ENCODE measurements at places on chromosomes 6 and 20.

DNA sequence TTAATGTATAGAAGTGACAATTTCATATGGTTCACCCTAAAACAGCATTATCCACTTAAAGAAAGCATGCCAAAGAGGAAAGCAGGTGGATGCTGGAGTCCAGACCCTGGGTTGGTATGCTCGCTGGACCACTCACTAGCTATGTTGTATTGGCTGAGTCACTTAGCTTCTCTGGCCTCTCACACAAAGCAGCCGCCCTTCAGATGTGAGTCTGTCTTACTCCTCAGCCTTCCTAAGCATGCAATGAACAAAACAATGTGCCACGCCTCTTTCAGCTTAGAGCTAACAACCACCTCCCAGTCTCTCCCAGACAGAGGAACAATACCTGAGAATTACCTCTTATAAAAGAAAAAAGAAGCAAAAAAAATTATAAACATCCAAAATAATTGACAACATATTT, 29.4 kb downstream of the SIM1 start:
- DNase-seq, result no peak

DNA sequence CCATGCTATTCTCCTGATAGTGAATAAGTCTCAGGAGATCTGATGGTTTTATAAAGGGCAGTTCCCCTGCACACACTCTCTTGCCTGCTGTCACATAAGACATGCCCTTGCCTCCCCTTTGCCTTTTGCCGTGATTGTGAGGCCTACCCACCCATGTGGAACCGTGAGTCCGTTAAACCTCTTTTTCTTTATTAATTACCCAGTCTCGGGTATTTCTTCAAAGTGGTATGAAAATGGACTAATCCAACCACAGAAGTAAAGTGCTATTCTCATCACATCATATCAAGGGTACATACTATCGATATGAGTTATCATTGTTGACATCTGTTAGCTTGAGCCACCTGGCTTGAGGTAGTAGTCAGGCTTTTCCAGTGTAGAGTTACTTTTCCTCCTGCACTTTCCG, 2.3 kb downstream of the MANBAL start:
- no peak for DNase-seq

DNA sequence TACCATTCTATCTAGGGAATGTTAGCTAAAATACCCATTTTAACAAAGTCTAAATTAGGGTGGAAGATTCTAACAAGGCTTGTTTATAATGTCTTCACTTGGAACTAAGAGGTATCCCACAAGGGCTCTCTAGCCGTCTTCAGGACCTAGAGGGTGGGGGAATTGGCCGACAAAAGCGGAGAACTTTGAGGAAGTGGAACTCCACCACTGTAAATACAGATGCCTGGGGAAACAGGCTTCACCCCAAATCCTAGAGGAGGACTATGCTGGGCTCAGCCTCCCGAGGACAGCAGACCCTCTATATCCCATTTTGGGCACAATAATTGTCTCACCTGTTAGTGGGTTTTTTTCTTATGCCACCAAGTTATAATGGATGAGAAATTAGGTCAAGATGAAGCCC, 58.0 kb upstream of the TFB1M start:
- DNase-seq, result no peak

DNA sequence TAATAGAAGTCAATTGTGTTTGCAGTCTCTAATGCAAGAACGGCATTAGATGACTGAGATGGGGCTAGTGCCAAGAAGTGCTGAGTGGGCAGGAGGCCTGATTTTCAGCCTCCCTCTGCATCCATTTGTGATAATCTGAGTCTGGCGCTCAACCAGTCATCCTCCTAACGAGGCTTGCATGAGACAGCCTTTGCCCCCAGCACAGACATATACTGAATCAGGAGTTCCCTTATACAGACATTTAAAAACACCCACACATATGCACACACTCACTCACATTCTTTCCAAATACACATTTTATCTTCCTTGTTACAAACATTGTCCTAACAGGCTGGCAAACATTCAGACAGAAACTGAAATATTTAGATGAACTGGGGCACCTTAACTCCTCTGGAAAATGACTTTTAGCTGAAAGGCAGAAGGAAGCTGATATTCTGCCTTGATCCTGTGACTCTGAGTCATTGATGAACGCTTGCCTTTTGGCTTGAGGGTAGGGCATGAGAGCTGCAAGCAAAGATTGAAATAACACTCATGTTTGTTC, 562.3 kb downstream of the DHX35 start:
- DNase-seq, result no peak

DNA sequence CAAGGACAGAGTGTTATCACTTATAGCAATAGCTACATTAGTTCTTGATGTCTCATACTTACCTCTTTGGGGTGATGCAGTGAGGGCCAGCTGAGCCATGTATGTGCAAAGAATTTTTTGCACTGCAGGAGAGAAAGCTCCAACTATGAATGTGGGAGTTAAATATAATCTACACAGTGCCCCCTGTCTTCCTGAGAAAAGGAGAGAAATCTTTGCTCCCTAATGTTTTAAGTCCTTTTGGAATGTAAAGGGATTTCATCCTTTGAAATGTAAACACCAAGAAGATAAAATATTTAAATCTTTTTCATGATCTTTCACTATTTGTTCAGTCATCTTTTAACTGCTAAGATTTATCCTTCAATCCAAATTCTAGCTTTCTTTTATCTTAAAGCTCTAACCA, 822.1 kb downstream of the TENT5A start:
- no peak for DNase-seq

GRCh38 chr6:28657769-28658465, 132.2 kb downstream of the GPX5 start:
- peak; percentile 39 for DNase-seq

DNA sequence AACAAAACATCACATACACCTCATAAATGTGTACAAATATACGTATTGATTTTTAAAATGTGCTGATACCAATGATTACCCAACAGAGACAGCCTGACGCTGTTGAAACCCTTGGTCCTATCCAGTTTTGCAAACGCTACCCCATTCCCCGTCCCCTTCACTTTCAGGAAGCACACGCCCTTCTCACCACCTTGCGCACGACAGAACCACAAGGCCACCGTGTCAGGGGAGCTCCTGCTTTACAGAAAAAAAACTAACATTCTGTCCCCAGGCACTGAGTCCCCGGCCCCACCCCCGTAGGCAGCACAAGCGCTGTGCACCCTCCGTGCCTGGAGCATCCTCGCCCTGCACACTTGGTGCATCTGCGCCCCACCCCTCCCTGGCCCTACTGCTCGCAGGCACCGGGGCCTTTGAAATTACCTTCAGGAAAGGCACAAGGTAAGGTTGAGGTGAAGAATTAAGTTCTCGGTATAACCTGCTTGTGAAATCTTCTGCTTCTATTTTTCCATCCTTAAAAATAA, 58.5 kb downstream of the TAF4 start:
- no peak for DNase-seq

- DNase-seq, result no peak
These were observed 13.3 kb downstream of the ZBTB24 start for GRCh38 chr6:109469591-109470189.

GRCh38 chr20:63431944-63432343, 40.5 kb downstream of the KCNQ2 start:
- no peak for DNase-seq

- DNase-seq, result peak; percentile 28
These were observed 23.3 kb downstream of the NQO2 start for GRCh38 chr6:3022765-3023662.

GRCh38 chr20:64130876-64131275, 23.5 kb upstream of the NPBWR2 start:
- DNase-seq, result no peak

- DNase-seq, result no peak
These were observed 14.9 kb downstream of the SYCP2L start for GRCh38 chr6:10901770-10902169.

- DNase-seq, result no peak
These were observed 669.2 kb downstream of the PRKN start for GRCh38 chr6:162058281-162058875.

GRCh38 chr6:118815495-118815894, 78.5 kb upstream of the ASF1A start:
- no peak for DNase-seq

DNA sequence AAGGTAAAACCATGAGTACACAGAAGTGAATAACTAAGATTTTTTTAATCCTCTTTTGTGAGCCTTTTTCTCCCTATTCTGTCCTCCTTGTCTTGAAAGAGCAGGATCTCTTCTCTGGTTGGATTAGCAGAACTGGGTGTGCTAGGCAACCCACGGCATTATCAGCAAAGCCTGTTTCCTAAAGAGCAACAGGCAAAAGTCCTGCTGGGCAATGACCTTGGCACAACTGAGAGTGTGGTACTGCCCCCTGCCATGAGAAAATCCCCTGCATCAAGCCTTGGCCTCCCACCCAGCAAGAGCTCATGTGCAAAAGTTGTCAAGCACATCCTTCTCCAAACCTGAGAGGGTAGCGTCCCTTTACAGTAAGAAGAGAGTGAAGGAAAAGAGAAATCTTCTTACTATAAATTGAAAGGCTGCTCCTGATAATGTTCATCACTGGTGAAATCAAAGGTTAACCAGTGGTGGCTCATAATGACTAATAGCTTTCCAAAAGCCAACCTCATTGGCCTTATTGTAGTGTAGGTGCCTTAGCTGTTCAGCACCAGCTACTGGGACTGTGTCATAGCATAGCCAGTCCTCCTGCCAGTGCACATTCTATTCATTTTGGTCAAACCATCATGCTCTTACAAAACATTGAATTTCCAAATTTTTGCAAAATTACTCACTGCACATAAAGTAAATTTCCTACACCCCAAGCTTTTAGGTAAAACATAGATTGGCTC, 17.1 kb downstream of the KIF6 start:
- DNase-seq, result no peak

DNA sequence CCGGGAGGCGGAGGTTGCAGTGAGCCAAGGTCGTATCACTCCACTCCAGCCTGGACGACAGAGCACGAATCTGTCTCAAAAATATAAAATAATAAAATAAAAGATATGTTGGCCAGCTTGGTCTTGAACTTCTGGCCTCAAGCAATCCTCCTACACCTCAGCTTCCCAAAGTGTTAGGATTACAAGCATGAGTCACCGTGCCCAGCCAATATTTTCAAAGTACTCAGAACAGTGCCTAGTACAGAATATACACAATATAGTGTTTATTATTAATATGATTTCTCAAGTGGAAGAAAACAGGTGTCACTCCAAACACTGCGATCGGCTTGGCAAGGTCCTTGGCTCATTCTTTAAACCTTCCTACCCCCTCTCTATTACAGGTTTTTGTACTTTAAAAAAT, 3.1 kb downstream of the FAM210B start:
- DNase-seq, result no peak

DNA sequence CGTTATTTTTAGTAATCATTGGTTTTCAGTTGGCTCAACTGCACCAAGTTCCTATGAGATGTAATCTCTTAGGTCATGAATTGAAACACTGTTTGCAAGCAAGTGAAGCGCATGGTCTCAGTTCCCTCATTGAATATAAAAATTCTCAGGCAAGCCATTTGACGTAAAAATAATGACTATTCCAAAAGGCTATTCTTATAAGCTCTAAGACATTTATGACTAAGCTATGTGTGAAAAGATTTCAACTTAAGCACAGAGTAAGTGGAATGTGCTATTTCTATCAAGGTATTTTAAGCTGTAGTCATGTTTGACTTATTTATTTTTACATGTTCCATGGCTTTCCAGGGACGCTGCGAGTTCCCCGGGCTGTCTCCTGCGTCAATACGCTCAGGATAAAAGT, 248.5 kb downstream of the THBS2 start:
- no peak for DNase-seq

DNA sequence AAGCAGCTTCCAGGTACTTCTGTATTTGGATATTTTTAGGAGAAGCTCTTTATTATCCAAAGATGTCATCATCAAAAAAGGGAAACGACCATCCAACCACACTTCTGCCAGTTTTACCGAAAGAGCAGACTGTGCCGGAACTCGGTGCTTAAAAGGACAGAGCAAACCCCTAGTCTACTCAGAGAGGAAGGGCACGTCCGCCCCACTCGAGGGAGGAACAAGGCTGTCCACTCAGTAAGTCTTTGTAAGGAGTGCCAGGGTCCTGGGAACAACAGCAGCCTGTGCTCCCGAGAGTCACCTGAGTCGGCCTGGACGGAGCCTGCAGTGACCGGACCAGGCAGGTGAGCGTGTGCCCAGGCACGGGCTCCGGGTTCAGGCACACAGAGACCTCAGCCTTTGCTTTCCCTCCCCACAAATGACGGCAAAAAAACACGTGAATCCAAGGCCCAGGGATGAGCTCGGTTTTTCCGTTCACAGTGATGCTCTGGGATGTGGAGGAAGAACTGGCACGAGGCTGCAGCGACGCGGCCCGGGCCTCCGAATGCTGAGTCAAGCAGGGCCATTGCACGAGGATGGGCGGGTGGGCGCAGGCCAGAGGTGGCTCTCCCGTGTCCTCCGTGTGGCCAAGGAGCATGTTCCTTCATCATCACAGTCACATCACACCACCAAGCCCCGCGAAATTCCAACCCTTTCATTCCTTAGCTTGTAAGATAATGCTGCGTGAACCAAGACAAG, 17.4 kb upstream of the SLCO4A1 start:
- no peak for DNase-seq

- DNase-seq, result no peak
These were observed 82.3 kb downstream of the PTPN1 start for GRCh38 chr20:50592282-50593004.
